Brain (organoid and tissue), 16 donors: ENCODE measurements at places on chromosomes 16 and 17. TPM values are rescaled to one million over a fixed set of nuclear protein-coding genes. Genes with fewer than 3 reads are reported as not detected.
A peak's percentile ranks its signal among the peaks of the same experiment; 100 is the strongest.

CACNG3 gene
- 13.6 TPM for polyA plus RNA-seq

DNA sequence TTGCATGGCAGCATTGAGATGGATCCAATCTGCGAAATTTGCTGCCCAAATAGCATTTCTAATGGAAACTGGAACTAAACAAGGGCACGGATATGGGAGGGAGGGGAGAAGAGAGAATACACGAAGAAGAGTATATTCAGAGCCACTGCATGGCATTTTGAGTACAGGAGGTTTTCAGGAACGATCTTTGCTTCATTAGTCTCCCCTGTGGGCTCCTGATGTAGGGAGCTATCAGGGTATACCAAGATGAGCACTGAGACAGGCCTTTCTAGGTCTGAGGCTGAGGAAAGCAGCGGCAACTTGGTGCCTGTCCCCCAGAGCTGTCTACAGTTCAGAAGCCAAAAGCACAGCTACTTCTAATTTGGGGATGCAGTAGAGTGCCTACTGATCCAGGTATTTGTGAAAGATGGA is 257.7 kb upstream of the PMFBP1 start:
- DNase-seq: peak; percentile 43

- DNase-seq: no peak
Observed at GRCh38 chr16:25177512-25177830, 39.3 kb upstream of the AQP8 start.

DNA sequence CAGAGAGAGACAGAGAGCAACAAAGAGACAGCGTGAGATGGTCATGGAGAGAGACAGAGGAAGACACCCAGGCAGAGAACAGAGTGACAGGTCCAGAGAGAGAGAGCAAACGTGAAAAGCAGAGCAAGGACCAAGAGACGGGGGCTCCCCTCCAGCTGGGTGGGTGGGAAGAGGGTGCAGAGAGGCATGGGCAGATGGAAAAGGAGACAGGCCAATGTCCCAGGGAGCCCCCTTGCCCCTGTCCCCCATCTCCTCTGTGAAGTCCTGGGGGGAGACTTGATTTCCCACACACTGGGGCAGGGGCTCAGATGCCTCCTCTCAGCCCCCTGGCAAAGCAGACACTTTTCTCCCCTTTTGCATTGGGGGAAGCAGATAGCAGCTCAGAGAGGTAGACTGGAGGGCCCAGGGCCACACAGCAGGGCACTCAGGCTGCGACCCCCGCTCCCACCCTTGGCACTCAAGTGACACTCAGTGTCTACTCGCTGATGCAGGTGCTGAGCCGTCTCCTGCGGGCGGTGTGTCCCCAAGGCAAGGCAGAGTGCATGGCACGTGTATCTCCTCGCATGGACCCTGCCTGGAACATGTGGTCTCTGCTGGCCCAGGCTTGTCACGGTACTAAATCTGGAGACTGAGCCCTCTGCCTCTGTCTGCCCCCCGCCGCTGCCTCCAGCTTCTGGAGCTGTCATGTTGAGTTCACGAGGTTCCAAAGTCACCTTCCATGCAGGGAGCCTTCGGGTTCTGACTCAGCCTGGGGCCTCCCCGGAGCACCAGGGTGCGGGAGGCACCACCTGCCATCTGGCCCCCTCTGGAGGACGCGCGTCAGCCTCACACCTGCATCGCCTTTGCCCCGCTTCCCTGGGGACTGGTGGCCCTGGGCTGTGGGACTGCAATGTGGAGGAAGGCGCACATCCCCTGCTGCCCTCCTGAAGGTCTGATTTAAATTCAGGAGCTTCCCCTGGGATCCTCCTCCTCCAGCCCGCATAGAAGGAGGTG is 215.9 kb upstream of the GSE1 start:
- no peak for DNase-seq

SPNS2 gene
- polyA plus RNA-seq: 17.9 TPM

- DNase-seq: peak; percentile 54
Observed at GRCh38 chr16:4601036-4601863, 13.4 kb downstream of the UBALD1 start.

SYCE1L gene
- polyA plus RNA-seq: 9.3 TPM

CDK3 gene
- polyA plus RNA-seq: 3.3 TPM

ABCA9 gene
- polyA plus RNA-seq: 0.32 TPM

DNA sequence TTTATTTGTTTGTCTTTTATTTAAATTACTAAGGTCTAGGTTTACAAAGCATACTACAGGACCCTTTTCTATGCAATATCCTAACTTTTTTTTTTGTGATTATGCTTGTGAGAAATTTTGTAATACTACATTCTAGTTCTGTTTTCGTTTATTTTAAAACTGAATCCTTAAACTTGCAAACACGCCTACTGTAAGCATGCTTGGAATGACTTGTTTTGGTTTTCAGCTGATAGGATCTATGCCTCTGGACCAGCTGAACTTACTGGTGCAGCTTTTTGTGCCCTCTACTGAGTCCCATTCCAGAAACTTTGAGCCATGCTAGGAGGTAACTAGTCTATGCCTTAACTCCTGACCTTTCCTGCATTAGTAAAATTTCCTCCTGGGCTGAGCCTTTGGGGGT is 6.0 kb downstream of the PDP2 start:
- no peak for DNase-seq

PRR35 gene
- polyA plus RNA-seq: not detected

NPB gene
- polyA plus RNA-seq: 2.6 TPM

GRCh38 chr16:4882000-4882632 is 34.8 kb downstream of the UBN1 start:
- peak; percentile 9 for DNase-seq

GRCh38 chr16:79988089-79988488 is 387.6 kb upstream of the MAF start:
- no peak for DNase-seq

- DNase-seq: no peak
Observed at GRCh38 chr17:903691-904481, 75.7 kb downstream of the NXN start.

GRAP gene
- 2.7 TPM for polyA plus RNA-seq

DNA sequence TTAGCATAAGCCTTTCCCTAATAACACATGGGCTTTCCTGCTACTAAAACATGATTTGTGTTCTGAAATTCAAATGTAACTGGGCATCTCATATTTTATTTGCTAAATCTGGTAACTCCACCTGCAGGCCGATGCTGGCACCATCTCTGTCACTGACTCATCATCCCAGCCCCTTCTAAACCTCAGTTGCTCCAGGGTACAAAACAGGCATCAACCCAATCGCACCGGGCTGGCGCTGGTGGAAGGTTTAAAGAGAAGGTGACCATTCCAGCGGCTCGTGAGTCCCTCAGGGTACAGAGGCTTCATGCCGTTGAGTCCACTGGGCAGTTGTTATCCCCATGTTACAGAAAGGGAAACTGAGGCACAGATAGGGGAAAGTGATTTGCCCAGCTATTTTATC is 27.1 kb downstream of the PPL start:
- no peak for DNase-seq

ACSM2A gene
- polyA plus RNA-seq: not detected

GRCh38 chr17:83110735-83111134 is 31.3 kb downstream of the METRNL start:
- DNase-seq: no peak

ZPBP2 gene
- not detected for polyA plus RNA-seq

TVP23B gene
- polyA plus RNA-seq: 19.0 TPM

TBC1D26 gene
- not detected for polyA plus RNA-seq

DNA sequence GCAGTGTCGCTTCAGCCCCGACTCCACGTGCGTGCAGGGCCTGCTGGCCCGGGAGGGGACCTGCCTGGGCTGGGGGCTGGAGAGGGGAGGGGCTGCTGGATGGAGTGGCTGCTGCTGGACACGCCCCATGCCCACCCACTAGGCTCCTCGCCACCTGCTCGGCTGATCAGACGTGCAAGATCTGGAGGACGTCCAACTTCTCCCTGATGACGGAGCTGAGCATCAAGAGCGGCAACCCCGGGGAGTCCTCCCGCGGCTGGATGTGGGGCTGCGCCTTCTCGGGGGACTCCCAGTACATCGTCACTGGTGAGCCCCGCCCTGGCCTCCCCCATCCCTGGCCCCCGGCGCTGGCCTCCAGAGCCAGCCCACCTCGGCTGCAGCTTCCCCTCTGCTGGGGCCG is 2.4 kb downstream of the BRICD5 start:
- no peak for DNase-seq

PTGES3L gene
- polyA plus RNA-seq: 1.5 TPM

CD300LG gene
- not detected for polyA plus RNA-seq

- no peak for DNase-seq
Observed at GRCh38 chr17:29154516-29155226, 25.5 kb downstream of the MYO18A start.

DNA sequence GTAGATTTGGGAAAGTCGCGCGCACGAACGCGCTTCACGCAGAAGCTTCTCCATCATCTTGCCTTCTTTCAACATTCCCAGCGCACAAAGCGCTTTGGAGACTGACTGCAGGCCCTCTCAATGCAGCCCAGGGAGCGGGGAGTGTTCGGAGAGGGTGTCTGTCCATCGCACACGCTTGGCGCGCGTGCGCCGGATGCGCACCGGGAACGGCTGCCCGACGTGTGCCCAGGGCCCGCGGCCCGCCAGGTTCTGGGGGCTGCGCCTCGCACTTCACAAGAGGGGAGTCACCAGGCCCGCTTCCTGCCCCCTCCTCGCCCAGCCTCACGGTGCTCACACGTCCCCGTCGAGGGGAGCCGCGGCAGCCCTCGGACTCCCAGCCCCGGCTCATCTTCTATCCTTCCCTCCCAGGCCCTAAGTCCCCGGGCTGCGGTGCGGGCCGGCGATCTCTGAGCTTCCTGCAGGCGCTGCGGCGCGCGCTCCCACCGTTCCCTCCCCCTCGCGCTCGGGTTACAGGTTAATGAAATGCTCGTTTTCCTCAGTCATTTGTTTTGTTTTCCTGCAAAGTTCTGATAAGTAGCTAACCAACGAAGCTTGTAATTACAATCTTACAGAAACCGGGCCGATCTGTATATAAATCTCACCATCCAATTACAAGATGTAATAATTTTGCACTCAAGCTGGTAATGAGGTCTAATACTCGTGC is 2.8 kb upstream of the IRX3 start:
- DNase-seq: peak; percentile 47

GRCh38 chr16:27123795-27124409 is 57.2 kb downstream of the C16orf82 start:
- DNase-seq: no peak

SOST gene
- polyA plus RNA-seq: not detected

DNA sequence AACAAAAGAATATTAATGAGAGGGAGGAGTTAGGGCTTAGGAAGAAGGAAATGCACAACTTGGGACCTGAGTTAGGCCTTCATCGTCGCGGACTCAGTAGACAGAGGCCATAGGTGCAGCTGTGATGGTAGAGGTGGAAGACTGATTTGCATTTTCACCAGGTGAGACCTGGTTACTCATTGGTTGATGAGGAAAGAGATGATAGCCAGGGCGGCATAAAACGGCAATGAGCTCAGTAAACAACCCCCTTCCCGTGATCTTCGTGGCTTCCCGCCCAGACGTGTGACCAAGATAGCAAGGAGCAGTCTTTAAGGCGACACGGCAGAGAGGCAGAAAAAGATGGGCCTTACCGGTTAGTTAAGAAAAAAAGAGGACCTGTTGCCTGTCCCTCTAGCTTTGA is at the start of gene TMC5:
Gene TMC5, plus strand, starts transcription at position 244 of the 400 bp plus-strand sequence. CDS start 22,156 bp downstream, outside the sequence.
- no peak for DNase-seq

DNA sequence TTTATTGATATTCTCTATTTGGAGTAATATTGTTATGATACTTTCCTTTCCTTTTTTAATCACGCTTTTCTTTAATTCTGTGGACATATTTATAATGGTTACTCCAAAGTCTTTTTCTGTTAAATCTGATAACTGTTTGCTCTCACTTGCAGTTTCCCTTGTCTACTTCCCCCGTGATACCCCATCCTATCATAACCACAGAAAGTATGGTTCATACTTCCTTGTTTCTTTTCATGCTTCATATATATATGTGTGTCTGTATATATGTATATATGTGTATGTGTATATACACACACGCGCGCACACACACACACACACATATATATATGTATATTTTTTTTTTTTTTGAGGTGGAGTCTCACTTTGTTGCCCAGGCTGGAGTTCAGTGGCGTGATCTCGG is 23.5 kb downstream of the SPECC1 start:
- DNase-seq: no peak

DNA sequence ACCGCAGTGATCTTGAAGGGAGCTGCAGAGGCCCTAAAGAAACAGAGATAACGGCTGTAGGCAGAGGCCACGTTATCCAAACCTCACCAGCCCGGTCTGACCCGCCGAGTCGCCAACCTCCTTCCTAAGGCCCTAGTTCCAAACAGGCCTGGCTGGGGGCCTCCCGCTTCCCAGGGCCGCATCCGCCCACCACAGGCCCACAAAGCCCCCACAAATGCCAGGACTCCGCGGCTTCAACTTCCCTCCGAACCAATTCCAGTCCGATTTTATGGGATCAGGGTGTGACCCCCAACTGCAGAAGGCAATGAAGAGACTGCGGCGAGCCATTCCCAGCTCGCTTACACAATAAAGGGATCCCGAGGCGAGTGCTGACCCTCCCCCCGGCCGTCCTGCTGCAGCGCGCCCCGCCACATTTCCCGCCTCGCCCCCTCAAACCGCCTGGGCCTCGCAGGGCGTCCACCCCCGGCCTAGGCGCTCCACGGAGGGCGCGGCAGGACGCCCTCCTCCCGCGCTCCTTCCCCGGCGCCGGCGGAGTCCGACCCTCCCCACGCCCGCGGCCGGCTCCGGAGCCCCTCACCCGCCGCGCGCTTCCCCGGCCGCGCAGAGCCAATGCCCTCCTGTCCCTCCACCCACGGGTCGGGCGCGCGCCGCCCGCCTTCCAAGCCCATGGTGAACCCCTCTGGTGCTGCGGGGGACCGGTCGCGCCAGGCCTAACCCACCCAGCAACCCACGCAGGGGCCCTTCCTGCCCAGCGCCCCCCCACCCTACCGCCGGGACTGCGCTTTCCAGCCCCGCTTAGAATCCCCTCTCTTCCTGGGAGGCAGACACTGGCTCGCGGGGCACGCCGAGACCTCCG is 926 bp downstream of the MYH10 start:
- DNase-seq: peak; percentile 71

- no peak for DNase-seq
Observed at GRCh38 chr16:89460556-89460955, 29.8 kb downstream of the ANKRD11 start.

DNA sequence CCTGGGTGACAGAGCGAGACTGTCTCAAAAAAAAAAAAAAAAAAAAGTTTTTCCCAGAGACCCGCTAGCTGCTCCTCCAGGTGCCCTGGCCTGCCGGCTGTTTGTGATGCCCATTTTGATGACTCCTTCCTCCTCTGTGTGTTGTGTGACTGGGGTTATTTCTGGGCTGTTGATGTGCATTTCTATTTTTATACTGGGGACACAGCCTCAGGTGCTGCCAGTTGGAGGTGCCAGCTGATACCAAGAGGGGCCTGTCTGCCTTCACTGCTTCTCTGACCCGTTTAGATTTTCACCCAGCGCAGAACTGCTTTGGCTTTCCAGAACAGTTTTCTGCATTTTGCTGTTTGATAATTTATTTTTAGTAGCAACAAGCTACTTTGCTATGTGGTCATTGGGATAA is 6.7 kb downstream of the PLA2G15 start:
- DNase-seq: no peak
